Testis (tissue), 5 donors: ENCODE measurements at places on chromosomes 2 and 18. TPM values are rescaled to one million over a fixed set of nuclear protein-coding genes. Genes with fewer than 3 reads are reported as not detected.

DNA sequence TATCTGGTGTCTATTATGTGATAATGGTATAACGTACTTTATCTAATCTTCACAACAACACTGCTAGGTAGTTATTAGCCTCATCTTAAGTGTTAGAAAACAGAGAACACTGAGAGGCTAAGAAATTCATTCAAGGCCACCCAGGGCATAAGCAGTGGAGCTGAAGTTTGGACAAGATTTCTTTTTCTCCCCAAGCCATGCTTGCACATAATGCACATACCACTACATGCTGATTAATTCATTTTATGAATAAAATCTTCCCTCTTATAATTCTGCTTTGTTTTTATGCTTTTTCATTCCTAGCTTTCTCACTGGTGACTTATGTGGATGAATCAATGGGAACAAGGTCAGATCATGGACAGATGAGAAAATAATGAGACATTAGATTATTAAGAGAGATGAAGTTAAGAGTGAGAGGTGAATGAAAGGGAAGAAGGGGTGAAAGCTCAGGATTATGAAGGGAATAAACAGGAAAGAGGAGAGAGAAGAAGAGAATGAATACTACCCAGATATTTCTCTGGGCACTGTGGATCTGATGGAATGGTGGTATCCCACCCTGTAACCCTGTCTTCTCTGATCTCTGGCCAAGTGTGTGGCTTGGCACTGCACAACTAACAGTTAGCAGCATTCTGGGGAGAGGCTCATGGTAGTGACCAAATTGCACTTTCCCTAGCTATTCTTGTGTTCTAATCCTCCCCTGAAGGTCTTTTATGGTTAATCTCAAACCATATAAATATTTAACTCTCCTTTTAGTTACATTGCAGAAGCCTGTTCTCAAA is 17.7 kb upstream of the GALNT3 start:
- H3K4me3 ChIP-seq, result no peak overlapping the region
- DNase-seq, result no peak
- H3K36me3 ChIP-seq, result no peaks in the 10 kb centered on the region
- no peaks in the 10 kb centered on the region for H3K4me1 ChIP-seq
- no peak overlapping the region for H3K27ac ChIP-seq
- no peaks in the 10 kb centered on the region for H3K27me3 ChIP-seq

Gene PKDCC
- 122 TPM for total RNA-seq

- H3K36me3 ChIP-seq, result no peaks in the 10 kb centered on the region
- H3K4me1 ChIP-seq, result peaks cover 8% of the 10 kb centered on the region
- H3K27ac ChIP-seq, result no peak overlapping the region
- H3K4me3 ChIP-seq, result peak overlapping the region; percentile 89
- DNase-seq, result no peak
Measured at GRCh38 chr2:206160807-206161179, 1.1 kb downstream of the EEF1B2 start.

DNA sequence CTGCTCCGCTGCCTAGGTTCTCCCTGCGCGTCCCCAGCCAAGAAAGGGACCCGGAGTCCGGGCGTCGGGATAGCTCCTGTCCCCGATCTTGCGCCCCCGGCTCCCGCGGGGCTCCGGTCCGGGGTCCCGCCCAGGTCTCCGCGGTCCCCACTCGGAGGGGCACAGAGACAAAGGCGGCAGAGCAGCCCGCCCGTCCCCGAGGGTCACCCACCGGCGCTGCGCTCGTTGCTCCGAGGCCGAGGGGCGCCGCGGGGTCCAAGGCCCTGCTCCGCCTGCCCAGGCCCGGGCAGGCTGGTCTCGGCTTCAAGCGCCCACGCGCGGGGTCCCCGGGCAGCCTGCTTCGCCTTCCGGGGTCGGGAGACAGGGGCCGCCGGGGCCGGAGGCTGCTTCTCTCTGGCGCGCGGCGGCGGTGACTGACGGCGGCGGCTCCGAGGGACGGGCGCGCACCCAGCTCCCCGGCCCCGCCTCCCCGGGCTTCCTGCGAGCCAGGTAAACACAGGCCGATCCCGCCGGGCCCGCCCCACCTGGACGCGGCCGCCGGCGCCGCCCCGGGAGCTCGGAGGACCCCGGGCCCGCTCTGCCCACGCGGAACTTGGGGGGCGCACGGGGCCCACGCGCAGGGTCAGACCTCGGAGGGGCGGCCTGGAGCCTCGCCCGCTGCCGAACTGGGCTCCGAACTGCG is at the start of gene MBP:
MBP (minus strand) TSS at position 415 of the 682 bp plus-strand sequence. CDS start 27,522 bp downstream, outside the sequence.
- peaks cover 12% of the 10 kb centered on the region for H3K4me1 ChIP-seq
- peak within 1 kb of the TSS; percentile 92 for H3K27ac ChIP-seq
- no peaks in the 10 kb centered on the region for H3K36me3 ChIP-seq
- peak within 1 kb of the TSS; percentile 90 for H3K4me3 ChIP-seq

DNA sequence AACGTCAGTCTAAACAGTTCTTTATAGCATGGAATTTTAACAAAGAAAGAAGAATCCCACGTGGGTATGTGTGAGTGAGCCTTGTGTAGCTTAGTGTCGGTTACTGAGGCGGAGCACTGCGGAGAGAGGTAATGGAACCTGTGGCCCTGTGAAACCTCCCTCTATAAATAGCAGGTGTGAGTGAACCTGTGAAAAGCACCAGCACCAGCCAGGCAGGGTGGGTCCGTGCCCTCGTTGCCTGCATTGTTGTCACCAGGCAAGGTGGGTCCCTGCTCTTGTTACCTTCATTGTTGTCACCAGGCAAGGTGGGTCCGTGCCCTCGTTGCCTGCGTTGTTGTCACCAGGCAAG is 4.7 kb downstream of the CTDP1 start:
- H3K36me3 ChIP-seq, result no peaks in the 10 kb centered on the region
- no peak for DNase-seq
- no peak overlapping the region for H3K4me3 ChIP-seq
- H3K27me3 ChIP-seq, result no peaks in the 10 kb centered on the region

DNA sequence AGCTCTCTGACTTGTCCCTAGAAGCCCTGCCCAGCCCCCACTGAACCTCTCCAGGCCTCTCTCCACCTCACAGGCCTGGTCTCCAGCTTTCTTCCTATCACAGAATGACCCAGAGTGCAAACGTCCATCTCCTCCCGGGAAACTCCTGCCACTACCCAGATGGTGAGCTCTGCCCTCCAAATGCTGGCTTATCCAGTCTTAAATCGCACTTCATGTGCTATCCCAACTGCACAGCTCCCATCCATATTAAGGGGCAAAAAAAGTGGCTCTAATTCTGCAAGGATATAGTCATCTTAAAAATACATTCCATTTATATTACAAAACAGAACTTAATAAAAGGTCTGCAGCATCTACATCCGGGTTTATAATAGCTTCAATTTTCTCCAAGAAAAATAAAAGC is 70.8 kb upstream of the CDC42EP3 start:
- peaks cover 1% of the 10 kb centered on the region for H3K4me1 ChIP-seq
- H3K4me3 ChIP-seq, result no peak overlapping the region
- H3K27me3 ChIP-seq, result no peaks in the 10 kb centered on the region
- no peak for DNase-seq
- H3K27ac ChIP-seq, result no peak overlapping the region

Gene TSHZ1
- total RNA-seq, result 18.4 TPM

GRCh38 chr18:34354351-34354750 is 129.6 kb upstream of the NOL4 start:
- no peaks in the 10 kb centered on the region for H3K4me1 ChIP-seq
- no peaks in the 10 kb centered on the region for H3K27me3 ChIP-seq
- no peaks in the 10 kb centered on the region for H3K36me3 ChIP-seq
- no peak for DNase-seq
- no peak overlapping the region for H3K4me3 ChIP-seq

DNA sequence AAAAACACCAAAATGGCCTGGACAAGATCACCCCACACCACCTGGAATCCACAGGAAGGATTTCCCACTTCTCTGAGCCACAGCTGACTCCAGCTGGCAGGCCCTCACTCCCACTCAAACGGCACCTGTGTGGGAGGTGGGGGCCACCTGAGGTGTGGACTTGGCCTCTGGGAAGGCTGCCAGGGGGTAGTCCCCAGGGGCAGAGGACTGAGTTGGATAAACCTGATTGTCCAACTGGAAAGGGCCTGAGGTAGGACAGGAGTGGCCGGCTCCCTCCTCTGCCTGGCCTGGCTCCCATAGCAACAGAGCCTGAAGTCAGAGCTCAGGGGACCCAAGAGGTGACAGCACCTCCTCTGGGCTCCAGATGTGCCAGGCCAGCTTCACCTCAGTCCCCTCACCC is 300.2 kb downstream of the CELF4 start:
- no peaks in the 10 kb centered on the region for H3K27me3 ChIP-seq
- no peak overlapping the region for H3K4me3 ChIP-seq
- no peak for DNase-seq
- H3K4me1 ChIP-seq, result no peaks in the 10 kb centered on the region
- H3K36me3 ChIP-seq, result no peaks in the 10 kb centered on the region

GRCh38 chr18:58209326-58209725 is 165.3 kb downstream of the NEDD4L start:
- no peak overlapping the region for H3K27ac ChIP-seq
- H3K4me3 ChIP-seq, result no peak overlapping the region
- H3K36me3 ChIP-seq, result no peaks in the 10 kb centered on the region
- no peak for DNase-seq
- H3K4me1 ChIP-seq, result no peaks in the 10 kb centered on the region

Gene TRIM43
- 1.4 TPM for total RNA-seq

Gene HEATR5B
- total RNA-seq, result 35.7 TPM

- H3K4me1 ChIP-seq, result no peaks in the 10 kb centered on the region
- H3K36me3 ChIP-seq, result no peaks in the 10 kb centered on the region
- DNase-seq, result no peak
- H3K27ac ChIP-seq, result no peak overlapping the region
Measured at GRCh38 chr2:236505041-236505440, 64.6 kb upstream of the ACKR3 start.

- no peaks in the 10 kb centered on the region for H3K36me3 ChIP-seq
- DNase-seq, result no peak
- peaks cover under 1% of the 10 kb centered on the region for H3K4me1 ChIP-seq
- no peaks in the 10 kb centered on the region for H3K27me3 ChIP-seq
- no peak overlapping the region for H3K27ac ChIP-seq
- no peak overlapping the region for H3K4me3 ChIP-seq
Measured at GRCh38 chr18:46393230-46393629, 263.8 kb downstream of the LOXHD1 start.

Gene MAPRE3
- 31.4 TPM for total RNA-seq

DNA sequence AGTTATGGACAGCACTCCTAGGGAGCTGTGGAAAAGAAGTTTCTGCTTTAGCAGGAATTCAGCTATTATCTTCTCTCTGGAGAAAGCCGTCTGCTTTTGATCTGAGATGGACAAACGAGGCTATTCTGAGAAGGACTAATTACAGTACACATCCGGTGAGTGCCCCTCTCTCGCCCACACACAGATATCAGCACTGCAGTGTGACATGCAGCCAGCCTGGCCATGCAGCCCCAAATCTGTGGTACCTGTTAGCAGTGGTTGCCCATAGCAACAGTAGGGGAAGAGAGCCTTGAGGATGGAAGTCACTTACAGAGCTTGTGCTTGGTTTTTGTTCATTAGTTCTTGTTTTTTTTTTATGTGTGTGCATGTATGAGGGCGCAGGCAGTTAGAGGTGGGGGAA is 73.9 kb upstream of the TRIB2 start:
- no peaks in the 10 kb centered on the region for H3K4me1 ChIP-seq
- no peak for DNase-seq
- no peaks in the 10 kb centered on the region for H3K27me3 ChIP-seq
- no peaks in the 10 kb centered on the region for H3K36me3 ChIP-seq

GRCh38 chr2:60857056-60857455 is 24.3 kb upstream of the REL start:
- DNase-seq, result no peak
- H3K27me3 ChIP-seq, result no peaks in the 10 kb centered on the region
- H3K27ac ChIP-seq, result no peak overlapping the region

GRCh38 chr2:74690571-74690970 is 36.5 kb downstream of the SEMA4F start:
- H3K4me1 ChIP-seq, result no peaks in the 10 kb centered on the region
- no peaks in the 10 kb centered on the region for H3K36me3 ChIP-seq
- no peaks in the 10 kb centered on the region for H3K27me3 ChIP-seq
- no peak overlapping the region for H3K27ac ChIP-seq
- no peak overlapping the region for H3K4me3 ChIP-seq

GRCh38 chr2:201194097-201194496 is 11.2 kb downstream of the CASP10 start:
- no peaks in the 10 kb centered on the region for H3K27me3 ChIP-seq
- no peak for DNase-seq
- no peaks in the 10 kb centered on the region for H3K4me1 ChIP-seq
- H3K36me3 ChIP-seq, result no peaks in the 10 kb centered on the region

- peak overlapping the region; percentile 61 for H3K27ac ChIP-seq
- H3K27me3 ChIP-seq, result no peaks in the 10 kb centered on the region
- no peaks in the 10 kb centered on the region for H3K36me3 ChIP-seq
- H3K4me1 ChIP-seq, result peaks cover 12% of the 10 kb centered on the region
Measured at GRCh38 chr2:24926602-24927252, 6.7 kb upstream of the ADCY3 start.

DNA sequence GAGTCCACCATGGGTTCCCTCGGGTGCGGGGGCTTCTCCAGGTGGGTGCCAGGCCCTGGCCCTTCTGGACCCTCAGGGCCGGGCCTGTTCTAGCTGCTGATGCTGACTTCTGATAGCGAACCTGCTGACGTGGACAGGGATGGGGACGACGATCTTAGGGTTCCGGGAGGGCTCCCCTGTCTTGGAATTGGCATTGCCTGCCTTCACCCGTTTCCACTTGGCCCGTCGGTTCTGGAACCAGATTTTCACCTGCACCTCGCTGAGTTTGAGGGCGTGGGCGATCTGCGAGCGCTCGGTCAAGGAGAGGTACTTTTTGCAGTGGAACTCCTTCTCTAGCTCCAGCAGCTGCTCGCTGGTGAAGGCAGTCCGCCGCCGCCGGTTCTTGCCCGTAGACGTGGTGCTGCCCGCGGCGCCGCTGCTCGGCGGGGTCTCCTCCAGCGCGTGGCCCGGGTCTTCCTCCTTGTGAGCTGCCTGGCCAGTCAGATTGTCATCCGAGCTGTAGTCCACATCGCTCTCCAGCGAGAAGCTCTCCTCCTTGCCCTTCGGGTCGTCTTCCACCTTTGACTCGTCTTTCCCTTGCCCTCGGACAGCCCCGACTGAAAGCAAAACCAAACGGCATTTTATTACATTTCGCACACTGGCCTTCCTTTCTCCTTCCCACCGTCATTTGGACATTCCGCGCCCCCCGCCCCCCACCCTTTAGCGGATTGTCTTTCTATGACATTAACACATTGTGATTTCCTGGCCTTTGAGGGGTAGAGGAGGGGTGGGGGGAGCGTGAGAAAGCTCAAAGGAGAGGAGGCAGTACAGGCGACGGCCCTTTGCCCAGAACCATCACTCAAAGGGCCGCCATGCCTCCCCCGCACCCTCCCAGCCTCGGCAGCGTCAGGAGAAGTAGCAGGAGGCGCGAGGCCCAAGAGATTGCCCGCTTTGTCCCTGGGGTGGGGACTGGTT is 2.1 kb downstream of the GBX2 start:
- H3K36me3 ChIP-seq, result no peaks in the 10 kb centered on the region
- no peak overlapping the region for H3K4me3 ChIP-seq
- DNase-seq, result peak; percentile 33
- peaks cover 15% of the 10 kb centered on the region for H3K4me1 ChIP-seq
- H3K27me3 ChIP-seq, result no peaks in the 10 kb centered on the region

Gene MC2R
- total RNA-seq, result not detected

Gene ABCA12
- 1.6 TPM for total RNA-seq
